Transverse colon (tissue), 4 donors: ENCODE measurements at places on chromosomes 11 and 22.
A peak's percentile ranks its signal among the peaks of the same experiment; 100 is the strongest.

- DNase-seq = no peak
Measured at GRCh38 chr22:42608823-42609361, 5.8 kb downstream of the POLDIP3 start.

- DNase-seq = no peak
Measured at GRCh38 chr22:44505796-44506354, 7.8 kb upstream of the RTL6 start.

DNA sequence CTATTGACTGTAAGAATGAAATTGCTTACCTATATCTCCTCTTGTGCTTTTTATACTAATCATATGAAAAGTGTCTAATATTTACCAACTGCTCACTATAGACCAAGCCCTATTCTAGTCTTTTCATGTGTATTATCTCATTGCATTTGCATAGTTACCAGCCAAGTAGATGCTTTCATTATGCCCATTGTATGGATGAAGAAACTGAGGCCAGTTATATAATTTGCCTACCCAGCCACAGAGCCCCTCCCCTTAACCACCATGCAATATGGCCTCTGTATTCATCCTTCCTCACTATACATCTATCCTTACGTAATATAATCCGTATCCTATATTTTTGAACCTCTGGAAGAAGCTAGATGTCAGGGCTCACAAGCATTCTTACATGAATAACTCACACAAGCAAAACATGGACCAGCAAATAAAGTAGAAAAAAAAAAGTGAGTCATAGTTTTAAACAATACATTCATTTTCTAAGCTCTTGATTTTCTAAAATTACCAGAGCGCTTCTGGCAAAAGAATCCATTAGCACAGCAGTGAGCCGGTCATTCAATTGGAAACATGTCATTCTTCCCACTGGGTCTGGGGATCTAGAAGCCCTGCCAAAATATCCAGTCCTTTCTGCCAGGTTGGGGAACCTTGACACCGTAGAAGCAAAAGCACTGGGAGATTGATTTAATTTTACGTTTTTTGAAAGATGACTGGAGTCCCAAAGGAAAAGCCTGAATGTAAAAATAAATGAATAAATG is 80.0 kb downstream of the C11orf91 start:
- DNase-seq = no peak

- no peak for DNase-seq
Measured at GRCh38 chr11:117182551-117182935, 4.0 kb downstream of the SIDT2 start.

- DNase-seq = no peak
Measured at GRCh38 chr22:50545522-50546325, at the start of gene KLHDC7B. Gene KLHDC7B, plus strand, starts transcription at chr22:50545899. Its CDS starts 345 bp downstream, at chr22:50546244.

DNA sequence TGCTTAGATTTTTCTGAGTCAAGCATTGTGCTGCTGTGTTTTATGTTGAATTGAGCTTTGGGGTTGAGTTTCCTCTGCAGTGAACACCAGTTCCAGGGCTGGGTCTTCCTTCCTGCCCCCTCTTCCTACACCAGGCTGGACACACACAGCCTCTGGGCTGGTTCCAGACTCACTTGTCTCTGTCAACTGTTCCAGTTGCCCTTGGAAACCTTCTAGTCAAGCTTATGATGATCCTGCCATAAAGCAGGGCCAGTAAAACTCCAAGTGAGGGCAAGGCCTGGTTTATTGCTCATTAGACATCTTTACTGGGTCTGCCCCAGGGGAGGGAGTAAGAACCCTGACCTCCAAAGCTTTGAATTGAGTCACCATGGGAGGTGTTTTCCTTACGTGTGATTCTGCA is 61.1 kb downstream of the KIAA1671 start:
- peak; percentile 75 for DNase-seq

DNA sequence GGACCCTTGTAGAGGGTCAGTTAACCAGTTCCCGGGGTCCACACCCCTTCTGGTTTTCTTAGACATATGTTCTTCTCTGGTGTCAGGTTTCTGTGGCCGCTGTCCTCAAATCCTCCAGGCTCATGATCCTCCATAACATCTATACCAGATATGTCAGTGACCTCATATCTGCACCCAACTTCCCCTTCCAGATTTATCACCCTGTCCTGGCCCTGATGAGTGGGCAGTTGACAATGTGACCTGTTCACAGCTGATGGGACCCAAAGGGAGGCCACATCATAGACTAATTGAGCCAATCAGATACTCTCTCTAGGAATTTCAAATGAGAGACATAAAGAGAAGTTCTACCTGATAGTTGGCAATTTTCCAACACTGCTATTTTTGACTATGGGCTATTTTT is 5.1 kb downstream of the DKK3 start:
- DNase-seq = no peak

GRCh38 chr11:69450064-69450856 is 31.2 kb upstream of the LINC01488 start:
- DNase-seq = no peak

DNA sequence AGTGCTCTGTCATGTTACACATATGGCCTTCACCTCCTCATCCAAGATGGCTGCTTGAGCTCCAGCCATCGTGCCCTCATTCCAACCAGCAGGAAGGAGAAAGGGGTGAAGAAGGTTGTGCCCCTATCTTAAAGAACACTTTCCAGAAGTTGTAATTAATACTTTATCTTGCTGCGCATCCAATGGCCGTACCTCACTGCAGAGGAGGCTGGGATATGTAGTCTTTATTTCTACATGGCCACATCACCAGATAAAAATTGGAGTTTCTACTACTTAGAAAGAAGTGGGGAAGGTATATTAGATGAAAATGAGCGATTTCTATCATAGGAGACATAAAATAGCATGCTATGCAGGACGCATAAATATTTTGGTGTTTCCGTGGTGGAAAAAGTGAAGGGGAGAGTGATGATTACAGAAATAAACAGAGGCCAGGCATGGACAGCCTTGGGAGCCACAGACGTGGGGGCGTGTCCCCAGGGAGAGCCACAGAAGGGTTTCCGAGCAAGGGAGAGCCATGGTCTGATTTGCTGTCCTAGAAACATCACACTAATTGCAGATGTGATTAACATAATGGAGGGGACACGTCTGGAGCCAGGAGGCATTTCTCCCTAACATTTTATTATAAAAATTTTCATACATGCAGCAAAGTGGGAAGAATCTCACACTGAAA is 8.8 kb upstream of the MB start:
- no peak for DNase-seq

- peak; percentile 78 for DNase-seq
Measured at GRCh38 chr22:49929211-49929979, 11.0 kb downstream of the CRELD2 start.

DNA sequence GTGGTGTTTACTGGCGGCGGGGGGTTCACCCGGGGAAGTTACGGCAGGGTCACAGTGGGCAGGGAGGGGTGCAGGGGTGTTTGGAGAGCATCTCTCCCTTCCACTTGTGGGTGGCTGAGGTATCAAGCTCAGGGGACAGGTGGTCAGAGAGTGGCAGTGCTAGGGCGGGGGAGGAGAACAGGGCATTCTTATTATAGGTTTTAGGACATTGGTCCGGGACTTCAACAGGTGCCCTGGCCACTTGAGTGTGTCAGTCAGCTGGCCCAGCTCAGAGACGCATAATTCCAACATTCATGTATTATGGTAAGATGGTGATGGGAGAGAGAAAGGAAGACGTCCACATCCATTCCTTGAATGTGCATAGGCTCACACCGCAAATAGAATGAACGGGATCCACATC is 101.7 kb downstream of the TEAD1 start:
- DNase-seq = no peak

DNA sequence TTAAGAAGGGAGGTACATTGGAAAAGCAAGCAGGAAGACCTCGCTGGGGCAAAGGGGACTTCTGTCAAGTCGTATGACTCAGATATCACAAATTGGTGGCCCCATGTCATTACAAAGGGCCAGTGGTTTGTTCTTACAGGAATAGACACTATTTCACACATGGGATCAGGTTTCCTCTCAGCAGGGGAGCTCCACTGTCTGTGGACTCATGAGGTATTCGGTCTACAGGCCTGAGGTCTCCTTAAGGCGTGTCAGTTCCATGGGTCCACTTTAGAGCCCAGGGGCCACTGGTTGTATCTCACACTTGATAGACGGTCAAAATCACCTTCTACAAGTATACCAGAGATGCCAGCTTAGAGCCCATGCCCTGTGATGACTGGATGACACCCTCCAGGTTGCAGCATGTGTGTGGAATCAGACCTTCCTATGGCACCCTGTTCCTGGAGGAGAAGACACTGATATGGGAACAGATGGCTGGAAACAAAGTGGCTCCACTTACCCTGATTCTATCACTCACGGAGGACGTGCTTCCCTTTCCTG is 288.1 kb upstream of the B3GAT1 start:
- DNase-seq = no peak

DNA sequence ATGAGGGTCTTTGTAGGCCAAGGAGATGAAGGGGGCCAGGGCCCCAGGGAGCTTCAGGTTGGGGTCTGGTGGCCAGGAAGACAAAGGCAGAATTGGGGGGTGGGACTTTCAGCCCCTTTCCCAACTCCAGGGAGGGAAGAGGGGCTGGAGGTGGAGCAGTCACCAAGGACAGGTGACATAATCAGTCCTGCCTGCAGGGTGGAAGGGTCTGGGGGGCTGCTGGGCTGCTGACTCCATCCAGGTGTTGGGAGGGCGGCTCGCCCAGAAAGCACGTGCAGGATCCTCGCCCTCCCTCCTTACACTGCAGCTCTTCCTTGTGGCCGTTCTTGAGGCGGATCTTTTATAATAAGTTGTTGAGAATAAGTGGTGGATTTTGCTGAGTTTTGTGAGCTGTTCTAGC is 1491.1 kb downstream of the TBC1D22A start:
- DNase-seq = no peak

DNA sequence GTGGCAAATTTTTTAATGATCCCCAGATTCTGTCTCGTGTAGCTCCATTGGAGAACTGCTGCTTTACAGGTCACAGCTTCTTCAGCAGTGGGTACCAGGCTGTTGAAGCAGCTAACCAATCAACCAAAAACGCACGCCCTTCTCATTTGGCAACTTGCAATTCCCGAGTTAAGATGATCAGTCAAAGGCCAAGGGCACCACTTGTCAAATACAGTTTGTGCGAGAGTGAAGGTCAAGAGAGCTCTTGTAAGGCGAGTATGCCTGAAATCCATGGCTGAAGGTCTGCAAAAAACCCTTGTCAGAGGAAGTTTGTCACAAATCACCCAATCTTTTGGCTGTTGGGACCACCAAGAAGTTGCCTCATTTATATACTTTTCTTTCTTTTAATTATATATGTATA is 12.9 kb upstream of the PPP2R1B start:
- no peak for DNase-seq

GRCh38 chr11:108117746-108118371 is 3.5 kb upstream of the ACAT1 start:
- no peak for DNase-seq

DNA sequence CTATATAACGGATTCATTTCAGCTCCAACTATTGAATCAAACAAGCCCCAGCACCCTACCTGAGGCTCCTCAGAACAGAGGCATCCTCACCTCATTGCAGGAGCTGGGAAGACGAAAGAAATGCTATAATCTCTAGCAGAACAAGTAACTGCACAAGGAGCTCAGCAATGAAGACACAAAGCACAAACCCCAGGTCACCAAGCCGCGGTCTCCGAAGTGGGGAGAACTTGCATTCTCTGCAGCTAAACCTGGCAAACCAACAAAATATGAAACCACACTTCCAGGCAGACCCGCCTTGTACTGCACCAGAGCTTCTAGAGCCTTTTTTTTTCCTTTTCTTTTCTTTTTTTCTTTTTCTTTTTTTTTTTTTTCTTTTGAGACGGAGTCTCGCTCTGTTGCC is 21.8 kb upstream of the CD5 start:
- no peak for DNase-seq

GRCh38 chr22:38435010-38435409 is 20.0 kb downstream of the KCNJ4 start:
- no peak for DNase-seq

GRCh38 chr11:36500315-36500721 is 9.8 kb downstream of the TRAF6 start:
- DNase-seq = peak; percentile 16

GRCh38 chr11:115566180-115566764 is 62.1 kb upstream of the CADM1 start:
- DNase-seq = no peak

DNA sequence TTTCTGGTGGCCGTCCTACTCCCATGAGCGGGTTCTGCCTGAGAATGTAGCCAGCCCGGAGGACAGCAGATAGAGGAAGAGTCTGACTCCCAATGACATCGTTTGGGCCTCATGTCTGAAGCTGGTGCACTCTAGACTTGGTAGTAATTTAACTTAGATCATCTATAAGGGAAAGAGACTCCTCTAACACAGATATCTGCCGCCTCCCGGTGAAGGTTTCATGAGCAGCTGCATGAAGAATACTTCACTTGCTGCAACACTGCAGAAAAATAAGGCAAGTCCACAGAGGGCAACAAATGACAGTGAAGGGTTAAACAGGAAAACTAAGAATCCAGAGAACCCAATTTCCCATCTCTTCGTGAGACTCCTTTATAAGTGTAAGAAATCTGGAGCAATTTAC is 5.9 kb upstream of the ARL2 start:
- no peak for DNase-seq

- DNase-seq = no peak
Measured at GRCh38 chr22:19789828-19790227, 29.2 kb downstream of the TBX1 start.

DNA sequence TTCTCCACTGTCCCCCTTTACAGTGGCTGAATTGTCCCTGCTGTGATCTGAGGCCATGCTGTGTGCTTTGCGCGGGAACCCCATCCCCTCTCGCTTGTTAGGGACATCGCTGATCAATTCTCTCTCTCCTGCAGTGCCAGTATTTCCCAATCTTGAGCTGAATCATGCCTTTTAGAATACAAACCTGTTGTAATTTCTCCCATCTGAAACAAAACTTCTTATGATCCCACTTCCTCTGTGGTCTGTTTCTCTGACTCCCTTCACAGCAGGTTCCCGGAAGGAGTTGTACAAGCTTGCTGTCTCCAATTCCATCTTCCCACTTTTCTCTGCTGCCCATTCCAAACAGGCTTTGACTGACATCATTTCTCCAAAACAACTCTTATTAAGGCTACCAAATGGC is 16.8 kb downstream of the ADAMTS15 start:
- no peak for DNase-seq

GRCh38 chr22:43110444-43110926 is at the start of gene BIK:
Gene BIK, plus strand, starts transcription at chr22:43110750. Its CDS starts 13,273 bp downstream, at chr22:43124023.
- peak; percentile 75 for DNase-seq

- no peak for DNase-seq
Measured at GRCh38 chr22:35981900-35982299, 46.7 kb downstream of the RBFOX2 start.

DNA sequence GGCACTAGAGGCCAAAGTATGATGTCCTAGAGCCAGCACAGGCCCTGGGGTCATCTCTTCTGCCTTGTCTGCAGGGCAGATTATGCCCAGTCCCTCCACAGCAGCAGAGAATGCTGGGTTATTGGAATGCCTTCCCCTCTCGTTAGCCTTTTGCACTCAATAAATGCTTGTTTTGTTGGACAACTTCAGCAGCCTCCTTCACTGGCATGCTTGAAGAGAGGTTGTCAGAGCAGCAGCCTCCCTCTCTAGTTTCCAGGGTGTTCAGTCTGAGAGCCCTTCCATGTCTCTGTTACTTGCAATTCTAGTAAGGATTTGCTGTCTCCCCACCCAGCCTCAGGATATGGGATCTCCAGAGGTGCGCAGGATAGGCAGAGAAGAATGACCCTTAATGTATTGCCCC is 82.9 kb downstream of the PKNOX2 start:
- no peak for DNase-seq
